ENCODE measurements at places on chromosomes 2 and 18.

- no peak for DNase-seq
These were observed 320.4 kb downstream of the AFF3 start for GRCh38 chr2:99821984-99822383.

- DNase-seq = no peak
These were observed 672.2 kb downstream of the BCL11A start for GRCh38 chr2:59881218-59881617.

- no peak for DNase-seq
These were observed 55.1 kb downstream of the KCNG3 start for GRCh38 chr2:42438685-42439084.

- no peak for DNase-seq
These were observed 4.9 kb downstream of the RALB start for GRCh38 chr2:120257522-120257921.
